Stimulated activated CD4-positive, alpha-beta T cell treated with anti-CD3 and anti-CD28 coated beads, Interleukin-4, amount 100 ng/mL, for 48 hours (primary cell): ENCODE measurements at places on chromosomes 13 and 19.

DNA sequence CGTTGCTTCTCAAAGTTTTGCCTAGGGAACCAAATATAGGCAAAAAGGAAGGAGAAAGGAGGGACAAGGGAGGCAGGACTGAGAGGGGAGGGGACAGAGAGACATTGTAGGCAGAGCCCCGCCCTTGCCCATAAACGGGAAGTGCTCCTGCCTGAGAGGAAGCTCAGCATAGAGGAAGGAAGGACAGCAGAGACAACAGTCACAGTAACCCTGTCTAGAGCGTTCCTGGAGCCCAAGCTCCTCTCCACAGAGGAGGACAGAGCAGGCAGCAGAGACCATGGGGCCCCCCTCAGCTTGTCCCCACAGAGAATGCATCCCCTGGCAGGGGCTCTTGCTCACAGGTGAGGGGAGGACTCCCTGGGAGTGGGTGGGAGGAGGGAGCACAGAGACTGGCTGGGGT lies at the start of gene CEACAM21:
Gene CEACAM21, plus strand, starts transcription at position 169 of the 400 bp plus-strand sequence. Its CDS starts 109 bp downstream, at position 278.
- no peak for DNase-seq

DNA sequence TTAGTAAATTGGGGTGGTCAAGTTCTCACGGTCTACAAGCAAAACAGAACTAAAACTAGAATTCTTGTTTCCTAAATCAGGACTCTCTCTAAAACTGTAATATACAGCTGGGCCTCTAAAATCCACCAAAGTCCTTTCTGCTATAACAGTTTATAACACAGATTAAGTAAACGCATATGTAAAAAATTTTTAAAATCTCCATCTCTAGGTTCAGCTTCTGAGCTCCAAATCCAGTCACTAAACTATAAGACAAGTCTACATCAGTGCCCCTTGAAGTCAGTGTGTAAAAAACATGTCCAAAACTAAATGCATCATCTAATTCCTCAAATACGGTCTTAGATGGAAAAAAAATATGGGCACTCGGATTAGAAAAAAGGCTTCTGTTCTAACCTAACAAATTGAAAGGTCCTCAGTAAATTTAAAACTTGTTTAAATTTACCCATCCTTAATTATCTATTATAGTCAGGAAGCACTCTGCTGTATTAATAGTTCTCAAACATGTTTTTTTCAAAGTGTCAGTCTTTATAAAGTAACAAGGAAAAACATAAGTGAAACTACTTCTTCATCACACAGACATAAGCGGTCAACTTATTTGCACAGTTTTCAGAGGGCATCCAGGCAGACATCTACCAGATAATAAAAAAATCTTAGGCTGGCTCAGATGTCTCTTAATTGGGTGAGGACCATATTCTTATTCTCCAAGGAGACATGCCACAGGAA lies 33.6 kb downstream of the ELF1 start:
- DNase-seq, result no peak

- DNase-seq, result no peak
Observed at GRCh38 chr19:15722956-15723355, 4.9 kb upstream of the OR10H2 start.

DNA sequence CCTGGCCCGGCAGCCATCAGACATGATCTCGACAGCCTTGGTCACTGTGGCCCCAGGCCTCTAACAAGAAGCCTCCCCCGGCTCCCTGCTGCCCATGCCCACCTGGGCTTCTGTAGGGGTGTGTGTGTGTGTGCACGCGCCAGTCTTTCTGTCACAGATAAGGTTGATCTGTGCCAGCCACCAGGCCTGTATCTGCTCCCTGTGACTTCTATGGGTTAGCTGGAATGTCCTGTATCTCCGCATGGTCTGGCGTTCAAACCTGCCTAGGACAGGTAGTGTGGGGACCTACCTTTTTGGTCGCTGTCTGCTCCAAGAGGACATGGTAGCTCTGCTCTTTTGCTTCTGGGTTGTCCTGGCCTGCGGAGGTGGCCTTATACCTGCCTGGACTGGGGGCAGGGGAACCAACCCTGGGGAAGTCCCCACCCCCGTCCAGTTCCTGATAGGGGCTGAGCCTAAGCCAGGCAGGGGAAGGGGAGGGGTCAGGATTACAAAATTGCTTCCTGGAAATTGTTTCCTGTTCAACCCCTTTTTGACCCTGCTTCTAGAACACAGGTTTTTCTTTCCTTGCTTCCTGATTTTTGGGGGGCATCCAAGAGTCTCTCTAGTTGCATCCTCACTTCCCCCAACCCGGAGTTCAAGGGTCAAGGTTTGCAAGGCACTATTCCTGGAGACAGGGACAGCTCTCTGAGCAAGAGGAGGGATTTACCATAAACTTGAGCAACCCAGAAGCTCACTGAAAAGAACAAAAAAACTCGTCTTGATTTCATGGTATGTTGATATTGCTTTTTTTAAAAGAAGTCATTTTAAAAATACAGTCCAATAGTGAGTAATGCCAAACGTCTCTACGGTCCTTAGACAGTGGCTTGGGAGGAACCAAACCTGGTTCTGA lies at the start of gene LRG1:
Gene LRG1, minus strand, starts transcription at position 344 of the 889 bp plus-strand sequence. Its CDS starts 23 bp downstream, at position 321.
- DNase-seq, result no peak

GRCh38 chr19:16366433-16367260 lies 42.0 kb downstream of the KLF2 start:
- no peak for DNase-seq

- no peak for DNase-seq
Observed at GRCh38 chr19:1975162-1975480, 34.1 kb downstream of the CSNK1G2 start.

- no peak for DNase-seq
Observed at GRCh38 chr13:43088093-43088511, 64.7 kb downstream of the DNAJC15 start.

- DNase-seq, result no peak
Observed at GRCh38 chr19:8840708-8841107, 8.5 kb downstream of the MBD3L1 start.

- DNase-seq, result no peak
Observed at GRCh38 chr19:1060689-1061088, 6.3 kb upstream of the ARHGAP45 start.

GRCh38 chr13:81480634-81481033 lies 1139.7 kb upstream of the SPRY2 start:
- DNase-seq, result no peak

- DNase-seq, result no peak
Observed at GRCh38 chr13:42396501-42396900, 124.5 kb downstream of the AKAP11 start.

DNA sequence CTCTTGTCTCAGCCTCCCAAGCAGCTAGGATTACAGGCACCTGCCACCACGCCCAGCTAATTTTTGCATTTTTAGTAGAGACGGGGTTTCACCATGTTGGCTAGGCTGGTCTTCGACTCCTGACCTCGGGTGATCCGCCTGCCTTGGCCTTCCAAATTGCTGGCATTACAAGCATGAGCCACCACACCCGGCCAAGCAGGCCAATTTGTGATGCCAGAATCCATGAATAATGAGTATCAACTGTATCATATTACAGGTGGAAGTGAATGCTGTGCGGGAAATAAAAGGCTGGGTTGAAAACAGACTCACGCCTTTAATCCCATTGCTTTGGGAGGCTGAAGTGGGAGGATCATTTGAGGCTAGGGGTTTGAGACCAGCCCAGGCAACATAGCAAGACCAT lies 3.6 kb upstream of the NFILZ start:
- DNase-seq, result no peak

- no peak for DNase-seq
Observed at GRCh38 chr13:25966086-25966485, 85.7 kb downstream of the SHISA2 start.

DNA sequence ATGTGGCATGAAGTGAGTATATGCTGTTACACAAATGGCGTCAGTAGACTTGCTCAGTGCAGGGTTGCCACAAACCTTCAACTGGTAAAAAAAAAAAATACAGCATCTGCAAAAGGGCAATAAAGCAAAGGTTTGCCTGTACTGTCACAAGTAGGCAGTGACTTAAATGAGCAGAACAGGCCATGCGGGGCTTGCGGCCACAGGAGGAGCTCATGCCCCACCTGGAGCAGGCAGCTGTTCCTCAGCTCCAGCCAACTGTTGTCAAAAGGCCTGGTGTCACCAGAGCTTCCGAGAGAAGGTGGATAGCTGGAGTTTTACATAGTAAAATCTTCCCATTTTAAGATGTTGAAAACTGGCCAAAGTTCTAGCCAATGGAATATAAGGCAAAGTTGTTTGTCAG lies 7.7 kb downstream of the ATP7B start:
- DNase-seq, result no peak

- no peak for DNase-seq
Observed at GRCh38 chr13:96581741-96582140, 412.5 kb downstream of the OXGR1 start.

DNA sequence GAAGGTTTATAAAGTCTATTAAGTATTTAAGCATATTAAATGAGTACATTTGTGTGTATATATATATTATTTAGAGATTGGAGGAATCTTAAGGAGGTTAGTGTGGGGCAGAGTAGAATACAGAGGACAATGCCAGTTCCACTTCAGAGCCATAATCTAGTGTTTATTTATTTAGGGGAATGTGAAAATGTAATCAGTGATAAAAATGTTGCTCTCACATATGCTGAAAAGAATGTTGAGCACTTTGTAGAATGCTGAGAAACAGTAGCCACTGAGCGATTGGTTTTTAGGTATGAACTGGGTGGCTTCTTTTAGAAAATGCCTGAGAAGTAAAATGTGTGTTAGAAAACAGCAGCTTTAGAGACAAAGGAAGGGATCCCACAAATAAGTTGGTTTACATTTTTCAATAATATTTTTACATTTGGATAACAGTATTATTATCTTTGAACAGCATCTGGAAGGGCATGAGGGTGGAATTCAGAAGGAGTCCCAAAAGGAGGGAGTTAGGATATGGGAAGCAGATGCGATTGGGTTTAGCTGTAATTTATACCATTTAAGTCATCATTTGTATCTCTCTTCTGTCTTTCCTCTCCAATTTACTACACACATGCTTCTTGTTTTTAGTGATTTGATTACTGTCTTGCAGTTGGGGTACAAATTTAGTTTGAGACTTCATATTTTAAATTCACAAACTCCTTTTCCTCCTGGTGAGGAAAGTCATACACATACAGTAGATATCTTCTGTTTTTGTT lies 68.6 kb downstream of the NDFIP2 start:
- DNase-seq, result no peak

- DNase-seq, result no peak
Observed at GRCh38 chr19:2047449-2048103, 3.5 kb downstream of the MKNK2 start.

- no peak for DNase-seq
Observed at GRCh38 chr13:95627590-95627989, 16.9 kb downstream of the DZIP1 start.

DNA sequence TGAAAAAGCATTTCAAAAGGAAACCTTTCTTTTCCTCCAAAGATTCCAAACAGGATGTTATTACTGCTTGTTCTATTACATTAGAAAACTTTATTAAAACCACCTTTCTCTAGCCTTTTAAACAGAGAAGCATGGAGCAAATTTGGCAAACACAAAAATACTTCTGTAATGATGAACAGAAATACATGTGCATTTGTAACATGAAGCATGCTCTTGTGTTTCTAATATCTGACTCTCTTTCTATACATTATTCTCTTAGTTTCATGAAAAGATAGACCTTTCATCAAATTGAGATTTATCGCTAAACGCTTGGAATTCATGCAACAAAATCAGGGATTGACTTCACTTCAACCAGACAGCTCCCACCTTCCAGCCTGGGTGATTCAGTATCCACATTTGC lies 152.8 kb upstream of the IRS2 start:
- DNase-seq, result no peak

GRCh38 chr19:19111136-19111835 lies 27.0 kb downstream of the TMEM161A start:
- no peak for DNase-seq

- DNase-seq, result no peak
Observed at GRCh38 chr19:49148044-49148682, 7.0 kb downstream of the HRC start.

- no peak for DNase-seq
Observed at GRCh38 chr19:41311072-41311471, 1.1 kb downstream of the CCDC97 start.

DNA sequence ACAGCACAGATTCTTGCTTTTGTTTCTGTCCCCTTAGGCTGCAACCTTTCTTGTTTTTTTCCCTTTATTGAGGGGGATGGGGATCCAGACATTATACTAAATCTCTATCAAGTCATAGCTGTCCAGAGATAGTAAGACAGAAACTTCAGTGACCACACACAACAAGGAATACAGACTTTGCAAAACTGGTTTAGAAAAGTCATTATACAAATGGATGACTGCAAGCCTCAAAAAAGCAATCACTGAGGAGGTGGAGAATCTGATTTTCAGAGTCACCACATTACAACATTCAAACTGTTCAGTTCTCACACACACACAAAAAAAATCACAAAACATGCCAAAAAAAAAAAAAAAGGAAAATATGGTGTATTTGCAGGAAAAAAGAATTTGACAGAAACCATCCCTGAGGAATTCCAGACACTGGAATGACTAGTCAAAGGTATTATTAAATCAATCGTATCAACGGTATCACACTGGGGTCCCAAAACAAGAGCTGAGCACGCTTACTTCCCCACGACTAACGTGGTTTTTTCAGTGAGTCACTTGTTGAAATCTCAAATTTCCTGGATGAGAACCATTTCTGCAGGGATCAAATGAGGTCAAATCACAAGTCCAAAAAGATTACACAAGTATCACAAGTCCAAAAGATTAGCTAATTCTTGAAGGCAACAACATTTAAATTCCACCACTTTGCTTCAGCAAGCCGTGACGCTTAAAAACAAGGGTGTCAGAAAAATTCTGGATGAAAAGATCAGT lies 41.2 kb downstream of the USP12 start:
- DNase-seq, result no peak

DNA sequence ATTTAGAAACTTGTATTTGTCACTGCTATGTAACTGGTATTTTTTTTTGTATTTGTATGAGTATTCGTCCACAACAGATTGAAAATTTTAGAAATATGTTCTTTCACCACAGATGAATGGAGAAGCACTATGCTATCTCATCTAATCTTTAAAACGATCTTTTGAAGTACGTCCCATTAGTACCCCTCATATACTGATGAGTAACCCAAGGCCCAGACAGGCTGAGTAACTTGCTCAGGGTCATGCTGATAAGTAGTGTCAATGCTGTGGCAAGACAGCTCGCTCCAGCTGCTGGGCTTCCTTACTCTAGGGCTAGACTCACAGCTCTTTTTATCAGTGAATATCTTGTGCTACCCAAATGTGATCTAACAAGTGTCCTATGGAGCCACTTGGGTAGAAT lies 154.2 kb downstream of the SUCLA2 start:
- no peak for DNase-seq
